HEK293T (cell line): ENCODE measurements at places on chromosomes 3 and 15.

DNA sequence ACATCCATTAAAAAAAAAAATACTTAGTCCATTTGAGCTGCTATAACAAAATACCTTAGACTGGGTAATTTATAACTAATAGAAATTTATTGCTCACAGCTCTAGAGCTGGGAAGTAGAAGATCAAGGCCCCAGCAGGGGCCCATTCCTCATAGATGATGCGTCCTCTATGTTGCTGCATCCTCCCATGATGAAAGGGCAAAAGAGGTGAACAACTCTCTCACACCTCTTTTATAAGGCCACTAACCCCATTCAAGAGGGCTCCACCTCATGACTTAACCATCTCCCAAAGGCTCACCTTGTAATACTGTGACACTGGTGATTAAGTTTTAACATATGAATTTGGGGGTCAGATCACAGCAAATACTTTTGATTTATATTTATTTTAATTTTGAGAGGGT lies 3.0 kb upstream of the TLNRD1 start:
- DNase-seq, result no peak

GRCh38 chr3:99286266-99286845 lies 352.0 kb upstream of the COL8A1 start:
- DNase-seq, result no peak

- DNase-seq, result no peak
Observed at GRCh38 chr3:193559100-193559499, 4.4 kb upstream of the ATP13A4 start.

- DNase-seq, result peak; percentile 44
Observed at GRCh38 chr3:192130534-192131132, 596.7 kb downstream of the FGF12 start.

DNA sequence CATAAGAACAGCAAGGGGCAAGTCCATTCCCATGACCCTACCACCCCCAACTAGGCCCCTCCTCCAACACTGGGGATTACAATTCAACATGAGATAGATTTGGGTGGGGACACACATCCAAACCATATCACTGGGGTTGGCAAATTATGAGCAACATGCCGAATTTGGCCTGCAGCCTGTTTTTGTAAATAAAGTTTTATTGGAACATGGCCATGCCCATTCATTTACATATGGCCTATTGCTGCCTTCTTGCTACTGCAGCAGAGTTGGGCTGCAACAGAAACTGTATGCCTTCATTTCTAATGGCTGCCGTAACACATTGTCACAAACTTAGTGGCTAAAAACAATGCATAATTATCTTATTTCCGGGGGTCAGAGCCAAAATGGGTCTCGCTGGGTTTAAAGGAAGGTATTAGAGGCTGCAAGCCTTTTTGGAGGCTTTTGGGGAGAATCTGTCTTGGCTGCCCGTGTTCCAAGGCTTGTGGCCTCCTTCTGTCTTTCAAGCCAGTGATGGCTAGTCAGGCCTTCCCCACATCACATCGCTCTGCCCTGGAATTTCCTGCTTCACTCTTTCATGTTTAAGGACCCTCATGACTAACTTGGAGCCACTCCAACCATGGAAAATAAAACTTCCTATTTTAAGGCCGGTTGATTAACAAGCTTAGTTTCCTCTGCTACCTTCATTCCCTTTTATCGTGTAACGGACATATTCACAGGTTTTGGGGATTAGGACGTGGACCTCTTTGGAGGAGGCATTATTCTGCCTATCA lies 428.5 kb upstream of the PROK2 start:
- no peak for DNase-seq

DNA sequence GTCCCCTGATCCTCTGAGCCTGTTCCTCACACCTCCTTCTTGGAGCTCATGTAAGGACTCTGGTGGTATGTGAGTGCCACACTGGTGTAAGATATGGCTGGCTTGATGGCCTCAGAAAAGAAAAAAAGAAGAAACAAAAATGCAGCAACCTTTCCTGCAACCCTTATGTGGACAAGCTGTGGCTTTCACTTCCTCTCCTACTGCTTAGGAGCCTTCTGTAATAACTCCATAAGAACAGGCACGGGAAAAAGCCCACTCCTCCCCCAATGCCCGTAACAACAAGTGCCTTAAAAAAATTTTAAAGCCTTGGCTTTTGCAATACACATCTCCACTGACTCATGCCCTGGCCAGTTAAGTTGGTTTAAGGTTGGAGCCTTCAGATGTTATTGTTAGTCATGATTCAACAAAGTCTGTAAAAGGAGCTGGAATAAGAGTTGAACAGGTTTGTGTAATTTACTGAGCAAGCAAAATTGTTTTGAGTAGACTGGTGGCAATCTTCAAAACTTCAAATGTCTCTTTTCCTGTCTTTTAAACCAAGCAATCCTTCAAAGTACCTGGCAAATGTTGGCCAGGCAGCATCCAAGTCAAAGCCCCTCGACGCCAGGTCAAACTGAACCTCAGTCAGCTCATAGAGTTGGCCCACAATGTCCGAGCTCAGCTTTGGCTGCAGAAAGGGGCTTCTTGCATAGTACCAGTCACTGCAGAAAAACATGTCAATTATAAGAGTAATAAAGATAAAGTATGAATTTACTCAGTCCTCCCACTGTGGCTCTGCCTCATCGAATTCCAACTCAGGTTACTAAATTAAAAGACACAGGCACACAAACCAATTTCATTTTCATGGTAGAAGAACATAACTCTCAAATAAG lies 22.9 kb downstream of the FYCO1 start:
- DNase-seq, result no peak

DNA sequence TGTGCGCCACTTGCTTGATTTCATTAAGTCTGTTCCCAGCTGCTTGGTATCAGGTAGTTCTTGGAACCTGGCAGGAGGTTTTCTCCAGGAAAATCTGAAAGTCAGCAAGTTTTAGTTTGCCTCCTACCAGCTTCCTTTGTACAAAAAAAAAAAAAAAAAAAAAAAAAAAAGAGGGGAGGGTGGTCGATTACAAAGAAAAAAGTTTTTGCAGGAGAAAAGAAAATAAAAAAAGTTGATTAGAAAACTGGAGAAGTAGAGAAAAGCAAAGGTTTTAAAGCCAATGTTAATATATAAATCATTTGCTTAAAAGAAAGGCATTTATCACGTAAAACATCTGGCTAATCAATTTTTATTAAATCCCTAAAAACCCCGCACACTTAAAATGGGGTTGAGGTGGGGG lies 5.9 kb downstream of the EPHA3 start:
- DNase-seq, result no peak

- no peak for DNase-seq
Observed at GRCh38 chr3:178381555-178381954, 154.7 kb upstream of the KCNMB2 start.

- DNase-seq, result no peak
Observed at GRCh38 chr15:87816016-87816415, 440.5 kb downstream of the NTRK3 start.

DNA sequence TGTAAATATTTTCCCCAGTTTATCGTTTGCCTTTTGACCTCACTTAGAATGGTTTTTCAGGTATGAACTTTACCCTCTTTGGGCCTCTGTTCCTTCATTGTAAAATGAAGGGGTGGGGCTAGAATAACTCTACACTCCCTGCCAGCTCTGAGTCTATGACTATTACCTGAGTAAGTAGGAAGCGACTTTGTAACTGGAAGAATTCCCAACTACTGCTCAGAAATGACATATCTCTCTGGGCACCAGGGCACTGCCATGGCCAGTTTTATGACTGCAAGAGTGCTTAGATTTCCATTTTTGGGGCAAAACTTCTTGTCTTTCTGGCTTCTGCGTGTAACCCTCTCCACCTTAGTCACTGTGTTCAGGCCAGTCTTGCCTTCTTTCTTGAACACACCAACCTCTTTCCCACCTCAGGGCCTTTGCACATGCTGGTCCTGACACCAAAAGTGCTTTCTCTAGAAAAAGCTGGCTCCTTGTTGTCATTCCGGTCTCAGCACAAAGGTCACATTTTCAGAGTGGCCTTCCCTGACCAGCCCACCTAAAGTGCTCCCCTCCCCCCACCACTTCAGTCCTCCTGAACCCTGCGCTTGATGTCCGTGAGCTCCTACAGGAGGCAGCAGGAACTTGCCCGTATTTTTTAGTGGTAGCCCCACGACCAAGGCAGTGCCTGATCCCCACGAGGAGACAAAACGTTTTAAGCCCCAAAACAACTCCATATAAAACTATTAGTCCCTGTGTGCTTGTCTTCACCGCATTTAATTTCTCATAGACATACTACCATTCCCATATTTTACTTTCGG lies 25.6 kb downstream of the CDCP1 start:
- DNase-seq, result no peak
